ENCODE measurements at places on chromosomes 7 and 10.

- DNase-seq: no peak
Measured at GRCh38 chr7:43220250-43220649, 107.8 kb downstream of the HECW1 start.

GRCh38 chr7:144057954-144058353 lies 9.2 kb downstream of the OR2A5 start:
- no peak for DNase-seq

- no peak for DNase-seq
Measured at GRCh38 chr10:104259999-104260774, 5.5 kb downstream of the GSTO1 start.

- no peak for DNase-seq
Measured at GRCh38 chr7:127650847-127651555, 993 bp upstream of the SND1 start.

DNA sequence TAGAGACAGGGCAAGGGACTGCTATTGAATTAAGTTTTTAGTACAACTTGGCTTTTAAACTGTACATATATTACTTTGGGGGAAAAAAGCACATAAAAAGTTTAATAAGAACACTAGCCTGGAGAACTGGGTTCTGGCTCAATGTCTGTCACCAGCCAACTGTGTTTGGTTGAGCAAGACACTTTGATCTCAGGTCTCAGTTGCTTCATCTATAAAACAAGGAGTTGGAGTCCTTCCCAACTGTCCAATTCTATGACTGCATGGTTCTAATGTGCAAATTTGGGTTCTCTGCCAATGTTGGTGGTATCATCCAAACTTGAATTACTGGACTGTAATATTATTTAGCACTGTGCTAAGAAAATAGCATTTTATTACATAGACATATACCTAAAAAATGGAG lies 50.3 kb downstream of the ATXN7L1 start:
- no peak for DNase-seq

- DNase-seq: no peak
Measured at GRCh38 chr10:28730031-28730778, 52.9 kb downstream of the BAMBI start.

- DNase-seq: no peak
Measured at GRCh38 chr7:157096286-157097055, 42.3 kb upstream of the UBE3C start.

GRCh38 chr7:121744877-121745276 lies 128.1 kb upstream of the PTPRZ1 start:
- no peak for DNase-seq

DNA sequence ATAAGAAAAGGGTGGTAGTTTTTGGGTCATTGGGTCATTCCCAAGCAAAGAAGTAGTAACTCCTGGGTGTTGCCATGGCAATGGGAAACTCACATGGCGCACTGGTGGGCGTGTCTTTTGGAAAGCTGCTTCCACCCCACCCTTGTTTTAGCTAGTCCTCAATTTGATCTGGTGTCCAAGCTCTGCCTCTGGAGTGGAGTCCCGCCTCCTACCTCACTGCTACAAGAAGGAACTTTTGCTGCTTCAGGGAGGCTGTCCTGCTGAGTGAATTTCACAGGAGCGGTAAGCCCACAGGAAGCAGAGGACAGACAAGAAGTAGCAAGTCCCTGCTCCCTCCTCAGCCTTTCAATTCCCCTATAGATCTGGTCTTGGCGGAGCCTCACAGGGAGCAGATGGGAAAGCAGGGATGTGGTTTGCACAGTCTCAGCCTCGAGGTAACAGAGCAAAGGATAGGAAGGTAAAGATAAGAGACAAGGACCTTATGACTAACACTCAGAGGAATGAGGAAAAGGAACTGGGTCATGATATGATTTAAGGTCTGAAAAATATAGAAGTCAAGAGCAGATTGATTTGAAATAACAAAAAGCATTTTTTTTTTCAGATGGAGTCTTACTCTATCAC lies 700.3 kb downstream of the TNS3 start:
- no peak for DNase-seq

DNA sequence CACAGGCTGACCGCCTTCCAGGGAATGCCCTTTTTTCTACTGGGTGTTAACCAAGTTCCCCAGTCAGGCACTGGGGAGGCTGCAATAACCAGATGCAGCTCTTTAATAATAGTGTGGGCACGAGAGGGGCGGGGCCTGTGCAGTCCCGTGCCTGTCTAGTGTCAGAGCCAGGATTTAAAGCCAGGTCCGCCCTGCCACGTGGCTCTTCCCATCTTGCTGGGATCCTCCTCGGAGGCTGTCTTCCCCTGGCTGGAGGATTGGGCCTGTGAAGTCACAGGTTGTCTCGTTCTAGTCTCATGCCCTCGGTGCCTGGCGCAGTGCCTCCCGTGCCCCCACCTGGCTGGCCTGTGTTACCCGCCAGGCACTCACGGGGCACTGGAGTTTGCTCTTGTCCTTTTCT lies 25.2 kb downstream of the TMEM120A start:
- DNase-seq: no peak

DNA sequence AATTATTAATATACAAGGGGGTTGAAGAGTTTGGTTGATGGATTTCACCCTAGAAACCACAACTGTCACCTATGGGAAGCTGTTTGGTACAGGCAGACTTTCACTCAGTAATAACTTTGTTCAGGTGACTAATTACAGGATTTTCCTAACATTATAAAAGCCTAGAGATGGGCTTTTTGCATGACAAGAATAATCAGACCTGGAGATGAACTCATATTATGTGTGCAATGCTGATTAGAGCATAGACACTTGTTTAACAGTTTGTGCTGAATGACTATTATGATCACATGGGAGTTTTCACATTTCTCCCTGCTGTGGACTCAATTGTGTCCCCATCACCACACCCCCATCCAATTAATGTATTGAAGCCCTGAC lies 90.2 kb upstream of the STEAP4 start:
- DNase-seq: no peak

DNA sequence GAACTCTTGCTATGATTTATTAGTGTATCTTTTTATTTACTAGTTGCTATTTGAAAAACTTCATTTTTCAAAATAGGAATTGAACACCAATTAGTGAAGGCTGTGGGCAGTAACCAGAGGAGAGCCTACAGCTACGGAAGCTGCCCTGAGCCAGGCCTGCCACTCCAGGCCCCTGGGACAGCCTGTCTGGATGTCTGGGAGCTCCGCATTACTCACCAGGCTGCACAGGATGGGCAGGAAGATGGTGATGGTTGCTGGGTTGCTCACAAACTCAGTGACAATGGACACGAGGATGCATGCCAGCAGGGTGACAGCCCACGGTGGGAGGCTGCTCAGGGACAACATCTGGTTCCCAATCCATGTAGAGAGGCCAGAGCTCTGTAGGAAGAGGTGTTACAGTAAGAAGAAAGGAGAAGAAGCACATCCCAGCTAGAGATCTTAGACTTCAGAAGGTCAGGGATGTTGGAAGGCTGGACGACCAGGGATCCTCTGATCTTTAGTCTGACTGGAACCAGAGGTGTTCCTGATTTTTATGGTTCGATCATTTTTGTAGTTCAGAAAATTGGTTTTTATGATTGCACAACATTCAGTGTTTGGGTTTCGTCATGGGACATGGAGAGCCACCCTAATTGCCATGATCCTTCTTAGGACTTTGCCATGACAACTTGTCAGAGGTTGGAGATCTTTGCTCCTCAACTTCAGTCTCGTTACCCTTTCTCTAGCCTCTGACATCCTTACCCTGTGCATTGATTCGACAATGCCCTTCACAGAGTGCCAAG lies 23.2 kb downstream of the STMP1 start:
- DNase-seq: no peak

- no peak for DNase-seq
Measured at GRCh38 chr7:5646846-5647245, 134.6 kb downstream of the RNF216 start.

- no peak for DNase-seq
Measured at GRCh38 chr7:102889851-102890250, 22.9 kb upstream of the LRRC17 start.

DNA sequence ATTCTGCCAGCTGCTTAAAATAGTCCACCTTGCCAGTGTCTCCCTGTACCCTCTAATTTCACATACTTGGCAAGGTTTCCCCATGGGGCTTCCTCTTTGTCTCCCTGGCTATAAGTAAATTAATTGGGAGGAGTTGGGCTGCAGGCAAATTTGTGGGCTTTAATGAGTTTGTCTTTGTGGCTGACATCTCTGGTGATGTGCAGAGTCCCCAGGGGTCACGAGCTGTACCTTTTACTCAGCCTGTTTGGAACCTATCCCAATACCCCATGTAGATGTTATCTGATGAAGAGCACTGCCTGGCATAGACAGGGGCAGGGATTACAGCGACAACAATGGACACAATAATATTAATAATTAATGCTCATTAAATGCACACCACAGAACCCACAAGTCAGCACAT lies 132.5 kb downstream of the SLIT1 start:
- DNase-seq: no peak

DNA sequence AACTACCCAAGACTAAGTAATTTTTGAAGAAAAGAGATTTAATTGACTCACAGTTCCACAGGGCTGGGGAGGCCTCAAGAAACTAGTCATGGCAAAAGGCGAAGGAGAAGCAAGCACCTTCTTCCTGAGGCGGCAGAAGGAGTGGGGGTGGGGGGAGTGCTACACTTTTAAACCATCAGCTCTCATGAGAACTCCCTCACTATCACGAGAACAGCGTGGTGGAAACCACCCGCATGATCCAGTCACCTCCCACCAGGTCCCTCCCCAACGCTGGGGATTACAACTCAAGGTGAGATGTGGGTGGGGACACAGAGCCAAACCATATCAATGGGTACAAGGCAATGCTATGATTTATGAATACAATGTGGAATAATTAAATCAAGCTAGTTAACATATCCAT lies 241.9 kb downstream of the PTPRN2 start:
- DNase-seq: no peak

Measured in esophagus squamous epithelium (tissue), 5 donors.